HEK293T (cell line): ENCODE measurements at places on chromosomes 5 and 9.

DNA sequence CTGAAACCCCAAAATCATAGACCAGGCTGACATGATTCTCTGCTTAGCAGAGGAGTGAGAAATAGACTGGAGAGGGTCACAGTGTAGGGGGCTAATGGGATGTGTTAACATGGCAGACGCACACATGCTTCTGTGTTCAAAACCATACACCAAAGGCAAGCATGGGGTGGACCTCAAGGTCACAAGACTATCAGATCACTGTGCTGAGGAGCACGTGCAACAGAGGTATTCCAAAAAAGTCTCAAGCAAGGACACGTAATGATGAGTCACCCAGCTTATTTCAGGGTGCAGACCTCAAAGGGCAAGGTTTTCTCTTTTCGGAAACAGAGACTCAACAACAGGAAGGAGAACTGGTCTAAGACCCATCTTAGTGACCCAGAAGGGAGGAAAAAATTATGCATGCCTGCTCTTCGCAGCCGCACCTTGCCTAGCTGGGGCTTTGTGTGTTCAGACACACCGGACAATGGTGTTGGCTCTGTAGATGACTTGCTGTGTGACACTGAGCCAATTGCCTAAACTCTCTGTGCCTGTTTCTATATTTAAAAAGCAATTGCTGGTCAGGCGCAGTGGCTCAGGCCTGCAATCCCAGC is 20.3 kb downstream of the WHRN start:
- DNase-seq, result no peak

DNA sequence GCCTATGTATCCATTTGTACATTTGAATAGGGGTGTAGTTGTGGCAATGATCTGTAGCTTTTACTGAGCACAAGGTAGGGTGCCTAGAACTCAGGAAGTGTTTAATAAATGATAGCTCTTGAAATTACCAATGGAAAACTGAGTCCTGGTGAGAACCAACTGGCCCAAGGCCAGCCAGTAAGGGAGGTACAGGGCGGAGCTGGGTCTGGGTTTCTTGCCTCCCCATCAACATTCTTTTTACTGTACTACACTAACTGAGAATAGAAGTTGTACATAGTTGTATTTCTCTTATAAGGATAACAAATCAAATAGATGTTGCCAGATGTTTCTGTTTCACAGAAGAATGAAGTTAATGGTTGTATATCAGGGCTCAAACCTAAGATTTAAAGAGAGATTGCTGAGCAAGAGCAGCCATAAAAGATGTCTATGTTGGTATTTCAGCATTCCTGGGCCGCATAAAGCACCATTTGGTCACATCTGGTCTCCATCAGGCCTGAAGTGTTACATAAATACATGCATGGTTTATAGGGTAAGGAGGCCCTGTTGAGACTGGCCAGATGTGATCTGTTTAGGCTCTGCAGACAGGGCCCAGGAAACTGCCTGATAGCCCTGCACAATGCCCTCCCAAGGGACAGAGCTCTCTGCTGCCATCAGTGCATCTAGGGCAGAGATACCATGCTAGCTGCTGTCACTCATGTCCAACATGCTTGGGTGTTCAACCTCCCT is 210.5 kb downstream of the NXNL2 start:
- DNase-seq, result no peak

DNA sequence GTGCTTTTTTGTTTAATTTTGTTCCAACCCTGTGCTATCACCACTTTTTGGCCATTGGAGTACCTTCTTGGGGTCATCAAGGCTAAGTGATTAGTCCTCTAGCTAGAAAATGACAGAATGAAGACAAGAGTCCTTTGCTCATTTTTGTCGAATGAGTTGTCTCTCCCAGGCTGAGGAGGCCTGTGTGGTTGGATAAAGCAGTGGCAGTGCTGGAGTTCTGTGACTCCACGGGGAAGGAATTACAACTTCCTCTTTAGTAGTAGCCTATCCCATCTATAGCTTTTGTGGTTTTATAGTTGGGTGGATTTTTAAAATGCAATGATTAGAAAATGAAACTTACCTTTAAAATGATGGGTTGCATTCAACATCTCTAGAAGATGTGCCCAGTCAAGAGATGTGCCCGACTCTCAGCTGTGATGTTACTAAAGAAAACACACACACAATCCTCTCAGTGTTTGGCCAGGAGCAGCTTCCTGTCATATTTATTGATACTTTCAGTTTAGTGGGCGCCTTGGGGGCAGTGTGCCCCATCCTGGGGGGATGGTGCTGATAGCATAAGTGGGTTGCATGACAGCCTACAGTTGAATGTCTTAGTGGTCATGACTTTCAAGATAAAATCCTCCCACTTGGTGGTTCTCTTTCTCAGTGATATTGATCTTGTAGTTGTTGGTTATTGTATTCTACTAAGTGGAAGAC is 11.9 kb downstream of the OTULINL start:
- DNase-seq, result no peak

DNA sequence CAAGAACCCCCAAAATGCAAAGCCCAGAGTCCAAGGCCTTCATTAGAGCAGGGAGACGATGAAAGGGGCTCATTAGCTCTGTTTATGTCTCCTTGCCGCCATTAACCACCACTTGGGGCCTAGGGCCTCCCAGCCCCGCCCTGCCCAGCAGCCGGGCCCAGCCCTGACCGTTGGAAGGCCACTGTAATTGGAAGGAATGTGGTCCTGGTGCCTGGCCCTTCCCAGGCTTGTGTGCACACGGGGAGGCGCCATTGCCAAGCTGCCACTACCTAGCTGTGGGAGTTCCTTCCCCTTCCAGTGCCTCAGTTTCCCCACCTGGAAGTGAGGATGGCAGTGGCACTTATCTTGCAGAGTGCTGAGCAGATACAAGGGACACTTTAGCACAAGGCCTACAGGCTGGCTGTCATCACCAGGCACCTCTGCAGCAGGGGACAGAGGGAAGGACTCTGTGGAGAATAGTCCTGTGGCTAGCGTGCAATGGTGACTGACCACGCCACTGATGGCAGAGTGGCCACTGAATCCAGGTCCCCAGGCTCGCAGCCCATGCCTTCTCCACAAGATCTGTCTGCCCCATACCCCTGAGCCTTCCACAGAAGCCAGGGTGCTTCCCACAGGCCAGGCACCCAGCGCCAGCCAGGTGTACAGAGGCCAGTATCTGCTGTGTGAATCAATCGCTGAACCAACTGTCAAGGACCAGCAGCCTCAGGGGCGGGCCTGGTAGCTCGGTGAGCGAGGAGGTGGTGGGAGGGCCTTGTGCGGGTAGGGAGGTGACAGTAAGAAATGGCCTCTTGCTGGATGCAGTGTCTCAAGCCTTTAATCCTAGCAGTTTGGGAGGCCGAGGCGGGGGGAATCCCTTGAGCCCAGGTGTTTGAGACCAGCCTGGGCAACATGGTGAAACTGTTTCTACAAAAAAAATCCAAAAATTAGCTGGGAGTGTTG is 20.8 kb downstream of the GBGT1 start:
- no peak for DNase-seq

DNA sequence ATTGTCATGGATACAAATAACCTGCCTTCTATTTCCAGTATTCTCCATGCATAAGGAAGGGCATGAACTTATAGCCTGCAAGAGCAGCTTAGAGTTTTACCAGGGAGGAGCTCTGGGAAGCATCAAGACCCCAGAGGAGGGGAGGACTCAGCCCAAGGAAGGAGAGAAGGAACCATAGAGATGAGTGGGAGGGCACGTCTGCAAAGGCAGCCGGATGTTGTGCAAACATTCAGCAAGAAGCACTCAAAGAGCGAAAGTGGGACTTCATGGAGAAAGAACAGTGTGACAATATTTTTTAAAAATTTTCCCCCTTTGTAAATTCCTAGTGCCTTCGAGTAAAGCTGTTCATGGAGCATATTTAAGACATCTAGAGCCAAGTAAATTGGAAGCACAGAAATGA is 270.1 kb upstream of the PTGER4 start:
- no peak for DNase-seq

GRCh38 chr5:169548315-169548714 is 35.3 kb upstream of the SPDL1 start:
- DNase-seq, result peak; percentile 26

DNA sequence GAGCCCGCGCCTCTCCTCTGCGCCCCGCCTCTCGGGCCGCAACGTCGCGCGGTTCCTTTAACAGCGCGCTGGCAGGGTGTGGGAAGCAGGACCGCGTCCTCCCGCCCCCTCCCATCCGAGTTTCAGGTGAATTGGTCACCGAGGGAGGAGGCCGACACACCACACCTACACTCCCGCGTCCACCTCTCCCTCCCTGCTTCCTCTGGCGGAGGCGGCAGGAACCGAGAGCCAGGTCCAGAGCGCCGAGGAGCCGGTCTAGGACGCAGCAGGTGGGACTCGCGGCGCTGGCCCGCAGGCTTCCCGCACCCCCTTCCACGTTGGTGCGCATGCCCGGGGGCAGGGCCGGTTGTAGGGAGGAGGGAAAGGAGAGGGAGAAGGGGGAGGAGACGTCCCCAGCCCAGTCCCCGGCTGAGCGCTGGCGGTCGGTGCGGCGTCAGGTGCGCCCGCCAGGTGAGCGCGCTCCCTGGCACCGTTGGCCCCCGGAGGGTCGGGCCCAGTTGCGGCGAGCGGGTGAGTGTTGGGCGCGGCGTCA is at the start of gene OCLN:
Gene OCLN, plus strand, starts transcription at position 400 of the 532 bp plus-strand sequence. CDS start 11,455 bp downstream, outside the sequence.
- DNase-seq, result peak; percentile 86

DNA sequence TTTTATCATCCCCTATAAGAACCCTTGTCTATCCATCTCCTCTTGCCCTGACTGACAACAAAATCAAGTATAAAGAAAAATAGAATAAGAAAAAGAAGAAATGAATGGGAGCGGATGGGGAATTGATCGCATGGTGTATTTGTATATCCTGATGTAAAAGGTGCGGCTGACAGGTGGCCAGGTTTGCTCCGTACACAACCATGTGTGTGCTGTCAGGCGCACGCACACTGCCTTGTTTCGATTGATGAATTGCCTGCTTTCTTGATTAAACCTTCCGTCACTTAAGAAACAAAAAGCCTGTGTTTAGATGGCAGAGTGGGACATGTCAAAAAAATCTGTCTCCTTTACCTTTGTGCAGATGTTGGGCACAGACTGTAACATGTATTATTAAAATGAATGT is 102.6 kb downstream of the MVB12B start:
- no peak for DNase-seq

GRCh38 chr9:71250581-71250980 is 129.2 kb upstream of the TRPM3 start:
- DNase-seq, result no peak

DNA sequence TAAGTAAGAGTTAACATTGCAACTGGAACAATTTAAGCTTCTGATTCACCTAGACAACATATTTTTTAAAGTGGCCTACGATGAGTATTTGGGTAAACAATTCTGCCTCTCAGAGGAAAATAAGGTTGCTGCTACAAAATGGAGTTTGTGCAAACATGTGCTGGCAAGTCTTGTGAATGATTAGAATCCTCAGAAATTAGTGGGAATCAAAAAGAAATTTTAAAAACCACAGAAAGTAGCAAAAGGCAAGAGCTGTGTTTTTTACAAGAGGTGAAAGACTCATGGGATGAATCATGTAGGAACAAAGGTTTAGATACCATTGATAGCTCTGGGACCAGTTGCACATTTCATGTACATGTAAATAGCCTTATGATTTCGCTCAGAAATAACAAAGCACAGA is 561.6 kb downstream of the TAF11L14 start:
- no peak for DNase-seq

DNA sequence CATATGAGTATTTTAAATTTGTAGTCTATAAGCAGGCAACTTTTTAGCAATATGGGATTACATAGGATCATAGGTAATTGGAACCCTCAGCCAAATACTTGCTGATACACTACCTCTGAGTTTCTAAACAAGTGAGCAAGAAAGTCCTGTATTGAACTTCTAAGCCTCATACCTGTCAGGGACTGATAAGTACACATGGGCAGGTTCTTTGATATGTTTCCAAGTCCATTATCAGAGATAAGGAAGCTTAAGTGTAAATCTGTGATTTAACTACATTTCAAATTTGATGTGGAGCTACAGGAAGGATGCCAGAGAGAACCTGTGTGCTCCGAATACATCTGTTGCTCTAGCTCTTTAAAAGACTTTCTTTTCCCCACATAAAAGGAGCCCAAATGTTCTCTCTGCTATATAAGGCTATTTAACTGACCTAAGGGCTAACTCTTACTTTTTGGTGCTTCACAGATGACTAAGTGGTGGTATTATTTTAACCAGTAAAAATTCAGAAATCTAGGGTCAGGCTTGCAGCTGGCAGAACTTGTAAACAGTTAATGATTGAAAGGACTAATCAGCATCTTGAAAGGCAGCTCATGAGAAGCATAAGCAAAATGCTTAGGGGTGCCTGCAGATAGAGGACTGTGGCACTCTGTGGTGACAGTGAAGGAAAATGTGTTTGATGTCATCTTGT is 228.6 kb downstream of the NR3C1 start:
- DNase-seq, result no peak

- DNase-seq, result no peak
These were observed 194.6 kb downstream of the MEF2C start for GRCh38 chr5:88688156-88688983.

DNA sequence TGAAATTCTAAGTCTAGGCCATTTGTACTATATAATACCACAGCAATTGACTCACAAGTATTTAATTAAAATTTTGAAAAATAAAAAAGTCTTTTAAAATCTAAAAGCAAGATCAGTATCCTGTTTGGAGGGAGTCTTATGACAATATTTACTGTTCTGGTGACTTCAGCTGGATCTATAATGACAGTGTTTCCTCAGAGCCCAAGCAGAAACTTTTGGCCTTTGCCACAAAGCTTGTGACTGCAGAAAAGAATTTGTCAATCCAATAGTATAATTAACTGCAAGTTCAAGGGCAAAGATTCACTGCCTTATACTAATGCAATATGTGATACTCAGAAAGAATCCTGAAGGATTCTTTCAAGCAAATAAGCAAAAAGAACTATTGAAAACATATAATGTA is 49.6 kb upstream of the RAPGEF6 start:
- no peak for DNase-seq

DNA sequence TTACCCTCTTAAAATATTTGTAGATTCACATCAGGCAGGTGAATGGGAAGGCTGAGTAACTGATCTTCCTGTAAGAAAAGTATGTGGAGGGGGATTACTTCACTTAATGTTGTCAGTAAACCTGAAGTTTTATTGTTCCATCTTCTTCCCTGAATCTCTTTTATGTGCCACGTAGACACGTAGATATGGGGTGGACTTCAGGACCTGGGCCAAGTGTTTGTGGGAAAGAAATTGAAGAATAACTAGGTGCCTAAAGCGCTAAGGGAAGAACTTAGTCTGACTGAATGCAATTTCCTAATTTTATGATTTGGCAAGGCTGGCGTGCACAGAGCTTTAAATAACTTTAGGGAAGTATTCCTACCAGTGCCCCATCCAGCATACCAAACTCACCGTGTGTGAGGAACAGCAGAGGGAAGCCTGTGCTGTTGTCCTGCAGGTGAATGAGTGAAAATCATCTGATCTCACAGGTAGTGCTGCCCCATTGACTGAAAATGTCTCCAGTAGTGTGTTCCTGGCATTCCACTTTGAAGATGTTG is 323.4 kb downstream of the KDM4C start:
- no peak for DNase-seq

- no peak for DNase-seq
These were observed 103.3 kb downstream of the SYK start for GRCh38 chr9:90904706-90905478.

DNA sequence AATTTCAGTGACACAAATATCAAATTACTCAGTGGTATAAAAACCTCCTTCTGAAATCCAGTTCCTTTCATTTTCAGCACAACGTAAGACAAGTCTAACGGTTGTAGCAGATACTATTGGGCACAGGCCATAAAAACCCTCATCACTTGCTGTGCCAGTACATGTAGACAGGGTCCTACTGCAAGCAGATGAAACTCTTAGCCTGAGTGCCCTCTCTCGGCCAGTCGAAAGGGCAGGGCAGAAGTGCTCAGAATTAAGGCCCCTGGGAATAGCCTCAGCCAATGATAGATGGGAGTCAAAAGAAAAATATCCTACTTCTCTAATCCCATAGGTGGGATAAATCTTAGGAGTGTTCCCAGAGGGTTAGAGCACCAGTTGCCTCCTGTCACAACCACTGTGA is 168.5 kb upstream of the FER start:
- no peak for DNase-seq
